ENCODE measurements at places on chromosomes 7 and 10.
A peak's percentile ranks its signal among the peaks of the same experiment; 100 is the strongest.

- DNase-seq, result no peak
Measured at GRCh38 chr7:78985509-78985908, 468.0 kb downstream of the MAGI2 start.

DNA sequence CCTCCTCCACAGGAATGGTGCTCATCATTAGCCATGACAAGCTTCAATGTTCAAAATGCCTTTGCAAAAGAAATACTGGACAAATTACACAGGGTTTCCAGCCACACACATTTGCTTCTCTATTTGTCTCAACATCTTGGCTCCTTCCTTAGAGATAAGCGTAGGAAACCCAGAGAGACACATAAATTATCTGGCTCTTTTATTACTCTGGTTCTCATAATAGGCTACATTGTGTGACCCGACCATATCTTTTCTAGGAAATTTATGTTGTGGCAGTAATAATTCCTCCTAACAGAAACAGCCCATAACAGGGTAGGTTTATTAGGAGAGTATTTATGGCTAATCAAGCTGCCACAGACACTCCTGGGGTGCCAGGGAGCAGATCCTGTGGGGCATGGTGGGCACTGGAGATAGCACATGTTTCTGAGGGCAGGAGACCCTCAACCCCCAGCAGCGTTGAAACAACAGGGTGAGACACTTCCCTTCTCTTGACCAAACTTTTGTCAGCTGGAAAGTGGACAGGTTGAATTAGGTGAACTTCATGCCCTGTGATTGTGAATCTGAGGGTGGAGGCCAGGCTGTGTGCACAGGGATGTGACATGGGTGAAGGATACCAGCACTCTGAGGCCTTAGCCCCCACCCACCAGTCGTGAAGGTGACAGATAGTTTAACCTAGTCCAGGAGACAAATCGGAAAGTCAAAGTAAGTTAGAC is 295.9 kb upstream of the ZNF32 start:
- no peak for DNase-seq

DNA sequence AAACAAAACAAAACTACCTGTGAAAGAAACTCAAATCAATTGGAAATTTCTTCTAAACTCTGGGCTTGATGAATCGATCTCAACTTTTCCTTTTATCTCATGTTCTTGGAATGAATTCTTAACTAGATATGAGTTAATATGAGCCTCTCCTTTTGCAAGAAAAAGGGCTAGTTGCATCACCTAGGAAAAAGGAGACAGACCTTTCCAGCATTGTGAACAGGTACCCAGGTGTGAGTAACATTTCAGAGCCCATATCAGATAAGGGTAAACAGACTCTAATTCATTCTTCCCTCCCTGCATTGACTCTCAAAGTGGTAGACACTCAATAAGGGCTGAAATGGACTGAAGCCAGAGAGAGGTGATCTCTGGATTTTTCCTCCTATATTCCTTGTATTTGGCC is 103.8 kb upstream of the AGR3 start:
- DNase-seq, result no peak

DNA sequence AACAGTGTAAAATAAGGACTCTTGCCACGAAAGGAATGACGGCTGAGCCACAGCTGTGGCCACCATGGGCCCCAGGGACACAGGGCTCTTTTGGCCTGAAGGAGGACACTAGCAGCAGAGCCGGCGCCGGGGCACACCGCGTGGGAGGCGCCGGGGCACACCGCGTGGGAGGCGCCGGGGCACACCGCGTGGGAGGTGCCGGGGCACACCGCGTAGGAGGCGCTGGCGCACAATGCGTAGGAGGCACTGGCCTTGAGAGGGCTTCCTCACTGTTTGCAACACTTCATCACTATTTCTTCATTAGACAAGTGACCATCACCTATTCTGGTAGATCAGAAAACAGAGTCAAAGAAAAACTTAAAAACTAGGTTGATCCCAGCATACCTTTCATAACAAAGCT is 23.4 kb downstream of the ESYT2 start:
- DNase-seq, result no peak

DNA sequence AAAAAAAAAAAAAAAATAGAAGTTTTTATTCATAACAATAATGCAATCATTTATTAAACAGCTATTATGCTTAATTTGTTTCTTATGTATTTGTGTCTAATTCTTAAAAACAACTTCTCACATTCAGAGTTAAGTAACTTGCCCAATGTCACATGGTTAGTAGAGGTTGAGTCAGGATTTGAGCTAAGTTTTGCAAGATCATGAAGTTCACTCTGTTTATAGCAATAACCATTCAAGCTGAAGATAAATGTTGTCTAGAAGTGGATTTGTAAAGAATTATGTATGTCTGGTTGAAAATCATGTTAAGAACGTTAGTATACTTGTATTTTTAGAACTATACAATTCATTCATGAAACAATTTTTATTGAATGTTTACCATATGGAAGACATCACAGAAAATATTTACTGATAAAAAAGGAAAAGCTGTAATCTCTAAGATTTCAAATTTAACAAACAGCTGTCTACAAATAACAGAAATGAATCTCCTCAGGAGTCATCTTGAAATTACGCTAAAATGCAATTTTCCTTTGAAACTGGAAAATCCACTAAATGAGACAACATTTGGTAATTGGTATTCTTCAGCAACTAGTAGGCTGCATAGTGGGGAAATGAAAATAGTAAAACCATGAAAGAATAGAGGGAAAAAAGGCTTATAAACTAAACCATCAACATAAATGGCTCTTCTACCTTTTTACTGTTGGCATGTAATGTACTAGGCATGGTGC is 70.5 kb upstream of the AHR start:
- DNase-seq, result no peak

DNA sequence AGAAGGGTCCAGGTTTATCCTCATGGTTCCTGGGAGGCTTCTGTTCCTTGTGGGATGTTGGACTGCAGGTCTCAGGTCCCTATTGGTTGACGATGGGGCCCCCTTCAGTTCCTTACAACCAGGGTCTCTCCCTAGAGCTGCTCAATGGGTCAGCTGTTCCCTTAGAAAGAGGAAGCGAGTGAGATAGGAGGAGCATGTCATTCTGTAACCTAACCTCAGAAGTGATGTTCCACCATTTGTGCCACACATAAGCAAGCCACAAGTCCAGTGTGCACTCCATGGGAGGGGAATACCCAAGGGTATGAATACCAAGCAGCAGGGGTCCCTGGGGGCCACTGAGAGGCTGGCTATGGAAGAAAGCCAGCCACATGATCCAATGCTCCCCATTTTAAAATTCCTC is 192.7 kb downstream of the GATA3 start:
- no peak for DNase-seq

- no peak for DNase-seq
Measured at GRCh38 chr10:130773941-130774340, 537.6 kb downstream of the TCERG1L start.

GRCh38 chr10:94725871-94726270 is 36.6 kb upstream of the CYP2C19 start:
- no peak for DNase-seq

DNA sequence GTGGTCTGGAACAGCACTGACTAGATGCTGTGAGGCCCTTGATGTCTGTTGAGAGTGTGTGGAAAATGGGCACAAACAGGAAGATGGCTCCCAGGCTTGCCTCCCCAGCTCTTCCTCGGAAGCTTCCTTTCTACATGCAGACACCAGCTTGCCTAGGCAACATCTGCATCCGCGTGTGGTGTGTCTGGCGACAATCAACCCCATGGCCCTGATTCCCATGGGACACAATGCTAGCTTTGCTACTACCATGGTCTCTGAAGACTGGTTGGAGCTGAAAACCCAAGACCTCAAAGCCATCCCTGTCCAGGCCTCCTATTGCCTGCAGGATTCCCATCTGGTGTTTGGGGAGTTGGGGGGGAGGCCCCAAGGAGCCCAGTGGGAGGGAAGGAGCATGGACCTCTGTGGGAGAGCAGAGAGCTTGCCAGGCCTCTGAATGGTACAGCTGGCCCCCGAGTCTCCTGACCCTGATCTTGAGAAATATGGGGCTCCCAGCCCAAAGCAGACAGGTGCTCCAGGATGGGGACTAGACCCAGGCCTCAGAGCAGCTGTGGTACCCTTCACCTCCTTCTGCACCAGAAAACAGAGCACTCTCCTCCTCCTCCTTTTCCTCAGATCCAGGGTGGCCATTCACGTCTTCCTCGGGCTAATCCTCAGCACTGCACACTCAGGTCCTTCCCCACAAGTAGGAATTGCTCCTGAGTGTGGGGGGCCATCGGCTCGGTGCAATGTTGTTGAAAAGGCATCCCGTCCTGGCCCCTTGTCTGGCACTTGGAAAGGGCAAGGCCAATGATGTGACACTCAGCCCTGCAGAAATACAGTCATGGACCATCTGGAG is 57.6 kb downstream of the ARHGAP22 start:
- DNase-seq, result no peak

GRCh38 chr10:76282061-76283025 is 850.9 kb downstream of the LRMDA start:
- peak; percentile 43 for DNase-seq

- DNase-seq, result no peak
Measured at GRCh38 chr7:154167807-154168206, 115.6 kb downstream of the DPP6 start.

- no peak for DNase-seq
Measured at GRCh38 chr10:86803156-86803555, 46.7 kb downstream of the BMPR1A start.

DNA sequence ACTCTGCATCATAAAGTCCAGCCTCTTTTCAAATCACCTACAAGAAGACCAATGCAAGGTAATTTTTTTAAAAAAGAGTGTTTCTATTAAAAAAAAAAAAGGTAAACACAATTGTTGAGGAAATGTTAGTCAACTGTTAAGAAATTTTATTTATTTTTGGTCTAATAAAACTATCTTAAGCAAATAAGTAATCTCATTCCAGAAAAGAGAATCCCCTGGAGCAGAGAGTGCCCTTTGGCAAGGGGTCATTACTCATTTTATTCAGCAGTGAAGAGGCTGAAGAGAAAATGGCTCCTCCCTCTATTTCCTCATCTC is 63.4 kb upstream of the GSDME start:
- DNase-seq, result no peak

DNA sequence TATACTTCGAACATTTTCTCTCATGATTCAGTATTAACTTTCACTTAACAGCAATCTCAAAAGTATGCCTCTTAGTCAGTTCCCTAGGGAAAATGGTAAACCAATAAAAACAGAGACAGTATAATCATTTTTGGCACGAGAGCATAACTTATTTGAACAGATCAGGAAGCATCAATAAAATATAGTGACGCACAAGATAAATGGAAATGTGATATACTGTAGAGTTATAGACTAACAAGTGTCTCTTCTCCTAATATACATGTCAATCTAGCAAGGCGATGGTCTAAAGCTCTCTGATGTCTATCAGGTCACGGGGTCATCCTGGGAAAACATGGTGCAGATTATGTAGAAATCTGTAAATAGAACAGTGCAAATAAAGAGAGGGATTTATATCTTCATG is 131.6 kb downstream of the HGF start:
- DNase-seq, result no peak

- DNase-seq, result no peak
Measured at GRCh38 chr10:13422800-13423199, 74.7 kb upstream of the SEPHS1 start.

DNA sequence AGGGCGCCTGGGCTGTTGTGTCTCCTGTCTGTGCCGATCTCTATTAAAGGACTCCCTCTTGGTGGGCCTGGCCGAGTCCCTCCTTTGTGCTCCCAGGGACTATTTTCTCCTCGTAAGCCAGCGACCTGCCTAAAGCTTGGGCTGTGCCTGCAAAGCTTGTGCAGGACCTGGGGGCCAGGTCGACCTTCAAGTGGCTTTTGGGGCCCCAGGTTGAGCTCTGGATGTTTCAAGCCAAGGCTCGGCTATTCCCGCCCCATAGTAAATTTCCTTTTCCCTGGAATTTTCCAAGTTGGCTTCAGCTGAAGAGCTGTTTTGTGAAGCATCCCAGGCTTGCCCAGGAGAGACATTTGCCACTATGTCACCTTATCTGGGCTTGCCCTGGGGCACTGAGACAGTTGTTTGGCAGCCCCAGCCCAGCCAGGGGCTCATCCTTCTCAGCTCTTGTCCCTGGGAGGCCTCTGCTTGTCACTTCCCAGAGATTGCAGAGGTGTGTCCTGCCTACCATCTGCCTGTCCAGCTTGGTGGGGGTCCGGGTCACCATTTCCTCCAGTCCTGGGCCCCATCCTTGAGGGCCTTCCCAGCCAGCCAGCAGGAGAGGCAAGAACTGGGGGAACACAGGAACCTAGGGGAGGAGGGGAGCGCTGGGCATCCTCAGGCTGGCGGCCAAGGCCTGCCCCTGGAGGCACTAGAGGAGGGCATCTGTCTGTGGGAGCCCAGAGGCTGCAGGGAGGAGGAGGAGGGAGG is 20.2 kb downstream of the ZMIZ2 start:
- no peak for DNase-seq

DNA sequence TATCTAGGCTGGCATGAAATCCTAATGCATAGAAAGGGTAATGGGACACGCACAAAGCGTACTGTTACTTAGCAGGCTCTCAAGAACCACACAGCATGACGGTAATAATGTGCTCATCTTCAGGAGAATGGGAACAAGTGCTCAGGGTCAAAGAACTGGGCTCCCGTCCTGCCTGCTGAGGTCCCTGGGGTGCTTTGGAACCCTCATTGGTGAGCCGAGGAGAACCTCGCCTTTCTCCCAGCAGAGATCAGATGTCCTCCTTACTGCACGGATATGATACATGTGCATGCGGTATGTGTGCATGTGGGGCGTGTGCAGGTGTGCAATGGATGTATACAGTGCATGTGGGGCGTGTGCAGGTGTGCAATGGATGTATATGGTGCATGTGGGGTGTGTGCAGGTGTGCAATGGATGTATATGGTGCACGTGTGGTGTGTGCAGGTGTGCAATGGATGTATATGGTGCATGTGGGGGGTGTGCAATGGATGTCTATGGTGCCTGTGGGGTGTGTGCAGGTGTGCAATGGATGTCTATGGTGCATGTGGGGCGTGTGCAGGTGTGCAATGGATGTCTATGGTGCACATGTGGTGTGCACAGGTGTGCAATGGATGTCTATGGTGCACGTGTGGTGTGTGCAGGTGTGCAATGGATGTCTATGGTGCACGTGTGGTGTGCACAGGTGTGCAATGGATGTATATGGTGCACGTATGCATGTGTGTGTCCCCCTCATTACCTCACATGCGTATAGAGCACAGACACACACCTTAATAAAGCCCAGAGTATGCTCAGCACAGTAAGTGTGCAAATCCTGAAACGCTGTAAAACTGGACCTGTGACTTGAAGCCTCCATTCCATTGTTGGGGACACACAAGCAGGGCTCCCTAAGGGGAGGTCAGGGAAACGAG is 336.3 kb downstream of the PTPRN2 start:
- no peak for DNase-seq

Data from NCI-H1436 treated with DMSO at 0.1 percent for 48 hours (cell line).